Daoy (cell line): ENCODE measurements at places on chromosomes 1 and 21. TPM values are rescaled to one million over a fixed set of nuclear protein-coding genes. Genes with fewer than 3 reads are reported as not detected.

DNA sequence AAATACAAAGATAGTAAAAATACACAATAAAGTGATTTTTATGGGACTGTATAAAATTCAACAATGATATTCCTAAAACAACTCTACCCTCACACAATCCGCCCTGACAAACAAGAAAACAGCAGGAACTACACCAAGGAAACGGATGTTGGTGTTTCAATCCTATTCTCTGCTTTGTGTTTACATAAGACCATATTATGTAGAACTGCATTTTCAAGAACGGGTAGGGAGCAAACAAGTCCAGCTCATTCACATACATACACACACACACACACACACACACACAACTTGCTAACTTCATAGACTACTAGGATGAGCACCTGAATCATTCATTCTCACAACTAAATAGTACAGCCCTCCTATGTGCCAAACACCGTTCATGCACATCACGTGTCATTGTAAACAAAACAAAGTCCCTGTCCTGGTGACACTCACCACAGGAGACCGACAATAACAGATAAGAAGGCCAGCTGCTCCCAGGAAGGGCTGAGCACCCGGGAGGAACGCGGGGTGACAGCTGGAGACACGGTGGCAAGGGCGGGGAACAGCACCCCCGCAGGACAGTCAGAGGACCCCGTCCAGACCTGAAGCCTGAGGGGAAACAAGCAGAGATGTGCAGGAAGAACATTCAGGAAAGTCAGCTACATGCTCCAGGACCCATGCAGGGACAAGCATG is 43.0 kb downstream of the NPHP4 start:
- no peak for DNase-seq

DNA sequence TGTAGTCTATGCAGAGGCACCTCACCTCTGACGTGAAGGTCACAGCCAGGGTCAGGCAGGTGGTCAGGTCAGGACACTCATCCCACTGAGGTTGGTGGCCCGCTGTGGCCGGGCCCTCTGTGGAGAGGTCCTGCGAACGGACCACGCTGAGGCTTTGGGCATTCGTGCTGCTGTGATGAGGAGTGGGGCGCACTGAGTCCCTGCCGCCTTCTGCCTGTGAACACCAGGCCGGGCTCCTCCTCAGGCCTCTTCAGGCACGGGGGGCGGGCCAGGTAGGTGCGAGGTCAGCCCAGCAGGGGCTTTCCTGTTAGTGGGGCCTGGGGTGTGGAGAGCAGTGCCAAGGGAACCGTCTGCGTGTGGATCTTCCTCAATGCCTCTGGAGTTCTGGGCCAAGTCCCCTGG is 39.0 kb downstream of the COQ8A start:
- no peak for DNase-seq

DNA sequence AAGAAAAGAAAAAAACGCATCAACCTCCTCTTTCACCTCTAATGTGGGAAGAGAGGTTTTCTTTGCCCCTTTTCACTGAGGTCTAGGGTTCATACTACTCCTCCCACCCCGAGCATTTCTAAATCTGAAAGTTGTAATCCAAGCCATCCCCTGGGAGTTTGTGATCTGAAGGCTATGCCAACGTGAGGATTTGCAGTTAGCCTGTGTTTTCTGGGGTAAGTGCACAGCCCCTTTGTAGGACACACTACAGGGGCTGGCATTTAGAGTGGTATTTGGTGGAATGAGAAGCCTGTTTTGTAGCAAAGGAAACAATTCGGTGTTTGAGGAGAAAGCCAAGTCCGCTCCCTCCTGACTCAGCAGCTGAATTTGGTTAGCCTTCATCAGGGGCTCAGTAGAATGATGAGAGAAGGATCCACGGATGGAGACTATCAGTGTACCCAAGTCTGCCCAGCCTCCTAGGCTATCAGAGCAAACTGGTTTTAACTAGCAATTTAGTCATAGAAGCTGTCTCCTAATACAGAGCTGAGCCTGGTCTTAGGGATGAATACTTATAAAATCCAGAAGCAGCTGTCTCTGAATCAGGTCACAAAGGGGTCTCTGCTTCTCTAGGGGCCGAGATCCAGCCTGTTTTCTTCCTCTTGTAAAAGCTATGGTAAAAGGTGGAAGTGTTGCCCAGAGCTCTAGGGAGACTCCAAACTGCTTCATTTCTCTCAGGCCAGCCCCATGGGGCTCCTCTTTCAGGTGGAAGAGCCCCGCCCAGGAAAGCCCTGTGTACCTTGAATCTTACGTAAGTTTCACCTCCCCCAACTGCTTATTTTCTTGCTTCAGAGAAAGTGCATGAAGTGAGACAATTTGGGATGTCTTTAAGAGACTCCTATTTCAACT is 2.1 kb downstream of the PCP4L1 start:
- no peak for DNase-seq

GRCh38 chr1:108871050-108871724 is 5.6 kb upstream of the GPSM2 start:
- no peak for DNase-seq

DNA sequence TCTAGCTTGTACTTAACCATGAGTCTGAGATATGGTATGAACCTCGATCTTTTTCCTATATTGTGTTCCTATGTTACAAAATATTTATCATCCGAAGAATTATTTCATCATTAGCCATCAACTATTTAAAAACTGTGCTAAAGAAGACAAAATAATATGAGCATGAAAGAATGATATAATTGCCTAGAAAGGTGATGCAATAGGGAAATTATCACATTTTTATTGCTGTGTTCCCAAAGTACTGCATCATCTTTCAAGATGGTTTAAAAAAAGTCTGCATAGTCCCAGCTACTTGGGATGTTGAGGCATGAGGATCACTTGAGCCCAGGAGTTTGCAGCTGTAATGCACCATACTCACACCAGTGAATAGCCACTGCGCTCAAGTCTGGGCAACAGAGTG is 126.7 kb downstream of the APP start:
- DNase-seq = no peak

Gene ARTN
- total RNA-seq = 0.91 and 2.5 TPM in 2 replicates

DNA sequence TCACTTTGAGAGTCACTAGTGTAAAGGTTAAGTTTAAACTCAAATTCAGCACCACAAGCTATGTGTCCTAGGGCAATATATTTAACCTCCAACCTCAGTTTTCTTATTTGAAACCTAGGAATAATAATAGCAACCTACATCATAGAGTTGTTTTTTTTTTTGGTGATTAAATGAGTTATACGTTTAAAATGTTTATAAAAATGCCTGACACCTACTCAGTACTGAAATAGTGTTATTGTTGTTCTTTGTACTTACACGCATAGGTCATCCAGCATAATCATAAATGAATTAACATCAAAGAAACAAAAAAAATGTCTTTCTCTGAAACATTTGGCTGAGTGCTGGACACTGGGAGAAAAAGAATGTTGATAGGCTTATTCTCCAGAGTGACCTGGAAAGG is 266.8 kb upstream of the PRMT6 start:
- DNase-seq = no peak

DNA sequence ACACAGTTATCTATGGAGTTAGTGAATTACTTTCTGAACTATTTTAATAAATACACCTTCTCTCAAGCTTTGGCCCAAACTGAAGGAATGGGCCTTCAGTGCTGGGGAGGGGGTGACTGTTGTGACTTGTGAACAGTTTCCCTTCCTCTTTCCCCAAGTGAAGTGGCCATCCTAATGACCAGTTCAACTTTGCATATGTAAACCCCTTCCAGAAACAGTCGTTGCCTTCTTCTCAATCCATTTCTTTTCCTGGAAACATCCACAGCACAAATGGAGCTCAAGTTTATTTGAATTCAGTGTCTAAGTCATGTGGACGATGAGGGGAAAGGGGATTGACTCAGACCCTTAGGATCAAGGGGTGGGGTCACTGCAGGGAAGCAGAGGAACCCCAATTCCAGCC is 1.3 kb upstream of the INPP5B start:
- no peak for DNase-seq

GRCh38 chr1:151859891-151860293 is 6.4 kb upstream of the THEM5 start:
- DNase-seq = no peak

- peak; percentile 47 for DNase-seq
These were observed 28.4 kb upstream of the TMEM125 start for GRCh38 chr1:43241413-43241836.

GRCh38 chr1:206555473-206555935 is 48.2 kb downstream of the RASSF5 start:
- no peak for DNase-seq

- DNase-seq = no peak
These were observed 96.5 kb downstream of the FMN2 start for GRCh38 chr1:240188139-240188538.

DNA sequence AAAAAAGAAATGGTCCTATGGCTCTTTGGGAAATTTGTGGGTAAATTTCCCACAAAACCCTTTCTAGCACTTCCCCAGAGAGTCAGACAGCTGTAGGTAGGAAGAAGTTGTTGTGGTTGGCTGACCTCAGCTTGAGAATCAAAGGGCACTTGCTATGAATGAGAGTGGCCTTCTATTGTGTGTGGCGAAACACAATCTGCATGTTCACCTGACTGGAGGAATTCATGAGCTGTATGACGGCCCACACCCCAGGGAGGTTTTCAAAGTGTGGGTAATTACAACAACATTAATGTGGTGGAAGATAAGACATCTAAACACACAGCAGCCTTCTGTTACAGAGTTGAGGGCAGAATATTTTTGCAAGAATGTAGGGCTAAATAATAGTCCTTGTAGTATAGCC is 38.8 kb downstream of the NGF start:
- peak; percentile 86 for DNase-seq

- no peak for DNase-seq
These were observed 1.3 kb upstream of the RCOR3 start for GRCh38 chr1:211257826-211258225.

DNA sequence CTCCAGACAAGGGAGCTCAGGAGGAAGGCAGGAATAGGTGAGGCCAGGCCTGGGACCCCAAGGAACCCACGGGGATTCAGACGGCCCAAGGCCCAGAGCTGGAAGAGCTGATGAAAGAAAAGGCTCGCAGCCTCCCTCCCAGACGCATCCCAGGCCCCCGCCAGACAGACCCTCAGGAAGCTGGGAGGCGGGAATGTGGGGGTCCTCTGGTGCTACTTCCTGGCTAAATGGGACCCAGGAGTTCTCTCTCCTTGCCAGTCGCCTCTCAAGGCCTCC is 430 bp downstream of the FBXO2 start:
- no peak for DNase-seq

DNA sequence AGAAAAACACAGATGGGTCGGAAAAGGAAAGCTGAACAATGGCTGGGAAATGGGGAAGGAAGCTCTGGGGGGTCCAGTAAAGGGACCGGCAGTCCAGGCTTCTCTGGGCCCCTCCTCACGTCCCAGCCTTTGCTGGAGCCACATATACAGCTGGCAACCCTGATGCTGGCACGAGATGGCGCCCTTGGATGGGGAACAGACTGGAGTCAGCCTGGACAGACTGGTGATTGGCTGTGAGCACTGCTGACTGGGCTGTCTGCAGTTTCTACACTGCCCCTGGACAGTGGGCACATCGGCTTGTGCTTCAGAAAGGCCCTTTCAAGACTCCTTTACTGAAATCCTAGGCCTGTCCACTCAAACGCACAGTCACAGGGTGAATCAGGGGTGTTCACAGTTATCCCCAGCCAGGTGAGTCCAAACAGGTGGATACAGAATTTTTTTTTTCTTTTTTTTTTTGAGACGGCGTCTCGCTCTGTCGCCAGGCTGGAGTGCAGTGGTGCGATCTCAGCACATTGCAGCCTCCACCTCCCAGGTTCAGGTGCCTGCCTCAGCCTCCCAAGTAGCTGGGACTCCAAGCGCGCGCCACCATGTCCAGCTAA is 31.1 kb upstream of the ZBTB40 start:
- DNase-seq = peak; percentile 89
